Bronchial epithelial cell (primary cell): ENCODE measurements at places on chromosomes 11 and 22.

DNA sequence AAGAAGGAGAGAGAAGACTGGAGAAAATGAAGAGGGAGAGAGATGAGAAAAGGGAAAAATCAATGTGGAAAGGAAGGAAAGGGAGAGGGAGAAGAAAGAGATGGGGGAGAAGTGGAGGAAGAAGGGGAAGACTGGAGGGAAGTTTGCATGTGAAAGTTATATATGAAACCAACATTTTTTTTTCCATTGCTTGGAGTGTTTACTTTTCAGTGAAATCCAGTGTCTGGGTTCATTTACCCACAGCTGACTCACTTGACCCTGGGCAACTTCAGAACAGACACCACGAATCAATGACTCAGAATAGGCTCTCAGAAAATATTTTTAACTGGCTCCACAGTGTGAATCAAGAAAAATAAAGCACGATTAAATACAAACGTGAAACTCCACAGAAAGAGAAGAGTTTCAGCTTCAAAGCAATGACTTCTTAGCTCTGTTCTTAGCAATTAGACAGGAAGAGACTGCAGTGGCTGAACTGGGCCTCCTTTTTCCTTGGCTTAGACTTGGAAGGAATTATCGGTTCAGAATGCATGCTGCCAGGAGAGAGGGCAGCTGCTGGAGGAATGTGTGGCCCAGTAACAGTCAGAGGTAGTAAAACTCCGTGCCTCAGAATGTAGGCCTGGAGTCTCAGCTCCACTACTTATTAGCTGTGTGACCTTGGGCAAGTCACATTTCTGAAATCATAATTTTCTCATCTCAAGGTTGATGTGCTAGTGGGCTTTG, 237.5 kb downstream of the MIAT start:
- peak; percentile 94 for DNase-seq

GRCh38 chr22:28884747-28885350, 1.5 kb downstream of the ZNRF3 start:
- no peak for DNase-seq

GRCh38 chr11:1435820-1436467, 46.2 kb downstream of the BRSK2 start:
- no peak for DNase-seq

GRCh38 chr22:20117633-20118299, 740 bp upstream of the TRMT2A start:
- peak; percentile 11 for DNase-seq

DNA sequence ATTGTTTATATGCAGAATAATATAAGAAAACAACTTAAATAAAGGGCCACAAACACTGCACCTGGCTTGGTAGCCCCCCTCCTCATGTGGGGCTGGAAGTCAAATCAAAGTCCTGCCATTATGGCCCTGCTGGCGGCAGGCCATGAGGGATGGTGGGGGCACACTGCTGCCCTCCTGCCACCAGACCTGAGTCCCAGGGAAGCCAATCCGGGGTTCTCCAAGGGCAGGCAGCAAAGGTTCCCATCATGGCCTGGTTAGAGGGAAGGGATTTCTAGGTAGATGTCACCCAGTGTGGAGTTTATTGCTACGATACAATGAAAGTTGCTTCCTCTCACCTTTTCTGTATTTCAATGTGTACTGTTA, 39.1 kb downstream of the C11orf58 start:
- DNase-seq: no peak

- no peak for DNase-seq
These were observed 14.7 kb upstream of the TTLL12 start for GRCh38 chr22:43201486-43202219.
